AG09309 (cell line): ENCODE measurements at places on chromosomes 7 and 10.

GRCh38 chr7:43108255-43109011 is 4.0 kb upstream of the HECW1 start:
- no peak for DNase-seq

- DNase-seq = peak; percentile 57
These were observed 53.6 kb upstream of the TMEM72 start for GRCh38 chr10:44857363-44858016.

GRCh38 chr7:143299840-143300239 is 11.7 kb downstream of the CASP2 start:
- no peak for DNase-seq

- no peak for DNase-seq
These were observed 590.2 kb downstream of the MAGI2 start for GRCh38 chr7:78863281-78863680.

DNA sequence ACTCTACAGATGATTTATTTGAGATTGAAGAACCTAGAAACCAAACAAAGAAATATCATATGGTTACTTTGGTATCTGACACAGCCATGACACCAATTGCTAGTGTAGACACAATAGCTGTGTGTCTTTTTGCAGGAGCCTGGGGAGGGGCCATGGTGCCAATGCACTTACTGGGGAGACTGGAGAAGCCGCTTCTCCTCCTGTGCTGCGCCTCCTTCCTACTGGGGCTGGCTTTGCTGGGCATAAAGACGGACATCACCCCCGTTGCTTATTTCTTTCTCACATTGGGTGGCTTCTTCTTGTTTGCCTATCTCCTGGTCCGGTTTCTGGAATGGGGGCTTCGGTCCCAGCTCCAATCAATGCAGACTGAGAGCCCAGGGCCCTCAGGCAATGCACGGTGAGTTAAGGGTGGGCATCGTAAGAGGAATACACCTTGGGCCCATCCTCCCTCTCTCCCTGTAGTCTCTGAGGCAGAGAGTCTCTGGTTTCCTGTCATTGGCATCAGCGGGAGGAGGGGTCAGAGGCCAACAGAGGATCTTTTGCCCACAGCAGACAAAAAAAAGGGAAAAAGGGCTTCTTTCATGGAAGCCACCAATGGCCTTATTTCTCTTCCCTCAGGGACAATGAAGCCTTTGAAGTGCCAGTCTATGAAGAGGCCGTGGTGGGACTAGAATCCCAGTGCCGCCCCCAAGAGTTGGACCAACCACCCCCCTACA is 1.2 kb downstream of the TMEM139 start:
- no peak for DNase-seq

DNA sequence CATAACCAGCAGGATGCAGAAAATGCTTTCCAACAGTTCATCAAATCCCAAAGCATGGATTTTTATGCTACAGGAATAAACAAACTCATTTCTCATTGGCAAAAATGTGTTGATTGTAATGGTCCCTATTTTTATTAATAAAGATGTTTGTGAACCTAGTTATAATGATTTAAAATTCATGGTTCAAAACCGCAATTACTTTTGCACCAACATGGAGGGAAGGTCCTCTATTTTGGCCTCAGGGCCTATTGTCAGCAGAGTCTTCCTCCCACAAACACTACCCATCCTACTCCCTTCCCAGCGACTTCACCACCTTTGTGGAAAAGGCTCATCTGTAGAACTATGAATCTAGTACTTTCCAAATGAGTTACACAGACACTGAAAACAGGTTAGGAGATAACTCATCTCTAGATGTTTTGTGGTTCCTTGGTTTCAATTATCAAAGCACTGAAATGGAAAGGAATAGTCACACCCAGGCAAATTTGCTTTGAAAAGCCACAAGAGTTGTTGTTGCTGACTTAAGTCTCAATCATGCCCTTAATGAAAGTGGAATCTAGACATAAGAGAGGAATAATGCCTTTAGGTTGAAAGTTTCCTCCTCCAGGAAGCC is 59.4 kb upstream of the FRMD4A start:
- no peak for DNase-seq
